ENCODE measurements at places on chromosomes 4 and X.
A peak's percentile ranks its signal among the peaks of the same experiment; 100 is the strongest.

DNA sequence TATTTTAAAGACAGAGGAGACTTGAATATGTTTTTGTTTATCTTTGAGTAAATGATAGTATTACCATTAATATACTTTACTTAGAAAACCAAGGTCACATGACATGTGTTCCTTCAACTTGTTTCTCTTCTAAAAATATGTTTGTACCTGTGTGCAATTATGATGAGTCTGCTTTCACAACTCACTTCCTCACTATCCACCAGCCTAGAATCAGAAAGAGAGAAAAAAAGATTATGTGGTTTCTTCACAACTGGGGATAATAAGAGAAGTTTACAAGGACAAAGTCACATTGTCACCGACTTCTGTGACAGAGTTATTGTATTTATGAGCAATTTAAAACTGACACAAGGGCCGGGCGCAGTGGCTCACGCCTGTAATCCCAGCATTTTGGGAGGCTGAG lies 1112.1 kb downstream of the RPA4 start:
- DNase-seq = no peak

DNA sequence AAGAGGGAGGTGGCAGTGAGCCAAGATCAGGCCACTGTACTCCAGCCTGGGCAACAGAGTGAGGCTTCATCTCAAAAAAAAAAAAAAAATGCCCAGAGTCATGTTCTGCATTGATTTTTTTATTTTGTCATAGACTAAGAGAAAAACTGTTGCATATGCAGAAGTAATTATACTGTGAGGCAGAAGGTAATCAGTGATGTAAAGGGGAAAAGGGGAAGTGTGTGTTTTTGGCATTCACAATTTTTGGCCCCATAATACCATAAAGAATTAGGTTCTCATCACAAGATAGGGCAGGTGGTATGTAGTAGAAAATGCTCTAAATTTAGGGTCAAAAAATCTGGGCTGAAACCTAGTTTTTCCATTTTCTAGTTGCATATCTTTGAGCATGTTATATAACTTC lies 47.3 kb upstream of the GAB1 start:
- DNase-seq = no peak

DNA sequence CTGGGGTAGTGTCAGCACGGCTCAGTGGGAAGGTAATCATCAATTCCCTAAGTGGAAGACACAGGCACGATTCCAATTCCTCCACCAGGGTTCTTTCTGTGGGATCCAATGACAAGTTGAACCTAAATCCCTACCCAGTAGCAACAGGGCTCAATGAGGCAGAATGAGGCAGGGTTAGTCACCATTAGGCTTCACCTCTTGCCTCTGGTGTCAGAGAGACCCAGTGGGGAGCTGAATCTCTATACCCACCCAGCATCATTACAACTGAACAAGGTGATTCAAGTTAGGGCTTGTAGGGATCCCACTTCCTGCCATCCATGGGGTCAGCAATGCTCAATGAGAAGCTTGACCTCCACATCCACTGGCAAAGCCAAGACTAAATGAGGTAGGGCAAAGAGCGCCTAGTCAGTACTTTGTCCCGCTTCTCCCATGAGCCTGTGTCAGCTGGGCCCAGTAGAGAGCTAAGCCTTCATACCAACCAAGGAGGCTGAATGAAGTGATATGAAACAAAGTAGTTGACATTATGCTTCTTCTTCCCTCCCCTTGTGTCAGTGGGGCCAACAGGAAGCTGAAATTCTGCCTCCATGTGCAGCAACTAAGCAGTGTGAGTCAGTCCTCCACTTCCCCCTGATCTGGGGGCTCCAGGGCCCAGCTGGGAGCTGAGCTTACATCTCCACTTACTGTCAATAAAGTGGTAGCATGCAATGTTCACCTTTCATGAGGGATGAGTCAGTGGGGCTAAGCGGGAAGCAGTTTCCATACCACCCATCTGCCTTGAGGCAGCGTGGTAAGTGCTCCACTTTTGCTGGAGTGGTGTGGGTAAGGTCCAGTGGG lies 36.4 kb upstream of the RBM41 start:
- no peak for DNase-seq

- DNase-seq = no peak
These were observed 18.8 kb upstream of the GTPBP6 start for GRCh38 chrX:337331-337831.

GRCh38 chr4:26809811-26810210 lies 50.8 kb upstream of the STIM2 start:
- no peak for DNase-seq

- DNase-seq = peak; percentile 78
These were observed 58.1 kb upstream of the BCOR start for GRCh38 chrX:40155589-40156469.

- no peak for DNase-seq
These were observed 10.5 kb downstream of the RBMX start for GRCh38 chrX:136870064-136870463.

GRCh38 chrX:107706309-107706708 lies 69.3 kb downstream of the TSC22D3 start:
- no peak for DNase-seq

DNA sequence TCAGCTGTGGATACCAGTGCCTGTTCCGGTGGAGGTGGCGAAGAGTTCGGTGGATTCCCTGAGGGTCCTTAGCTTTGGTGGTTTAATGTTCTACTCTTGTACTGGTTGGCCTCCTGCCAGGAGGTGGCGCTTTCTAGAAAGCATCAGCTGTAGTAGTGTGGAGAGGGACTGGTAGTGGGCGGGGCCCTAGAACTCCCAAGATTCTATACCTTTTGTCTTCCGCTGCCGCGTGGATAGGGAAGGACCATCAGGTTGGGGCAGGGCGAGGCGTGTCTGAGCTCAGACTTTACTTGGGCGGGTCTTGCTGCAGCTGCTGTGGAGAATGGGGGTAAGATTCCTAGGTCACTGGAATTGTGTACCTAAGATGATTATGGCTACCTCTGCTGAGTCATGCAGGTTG lies 390.3 kb downstream of the FAM47A start:
- peak; percentile 51 for DNase-seq

DNA sequence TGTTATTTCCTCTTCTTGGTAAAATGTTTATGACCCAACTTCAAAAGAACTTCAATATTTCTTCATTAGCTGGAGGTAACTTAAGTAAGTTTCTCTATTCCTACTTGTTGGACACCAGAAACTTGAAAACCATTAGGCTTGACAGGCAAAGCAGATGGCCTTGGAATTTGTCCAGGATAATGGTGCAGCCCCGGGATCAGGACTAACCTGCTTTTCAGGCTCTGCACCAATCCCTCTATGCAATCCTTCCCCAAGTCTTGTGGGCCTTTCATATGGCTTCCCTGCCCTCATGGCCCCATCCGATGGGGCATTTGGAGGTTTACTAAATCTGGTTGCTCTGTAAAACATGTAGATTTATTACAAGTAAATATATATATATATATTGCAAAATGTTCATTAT lies 68.5 kb downstream of the SPINK2 start:
- DNase-seq = no peak

DNA sequence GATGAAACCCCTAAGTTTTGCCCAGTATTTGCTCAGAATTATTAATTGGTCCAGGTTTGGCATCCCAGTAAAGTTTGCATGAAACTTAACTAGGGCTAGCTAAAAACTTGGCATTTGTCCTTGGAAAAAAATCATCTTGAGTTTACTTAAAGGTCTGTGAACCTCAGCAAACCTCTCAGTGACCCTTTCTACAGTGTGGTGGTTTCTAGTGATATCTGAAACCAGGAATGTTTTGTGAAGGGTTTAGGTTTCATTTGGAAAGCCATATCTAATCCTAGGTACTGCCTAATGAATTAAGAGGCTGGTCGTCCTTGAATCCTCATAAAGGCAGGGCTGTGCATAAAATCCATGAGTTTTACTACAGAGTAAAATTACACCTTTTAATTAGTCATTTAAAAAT lies 218.5 kb upstream of the ANKRD50 start:
- DNase-seq = no peak

GRCh38 chr4:133000012-133000411 lies 149.1 kb upstream of the PCDH10 start:
- no peak for DNase-seq

DNA sequence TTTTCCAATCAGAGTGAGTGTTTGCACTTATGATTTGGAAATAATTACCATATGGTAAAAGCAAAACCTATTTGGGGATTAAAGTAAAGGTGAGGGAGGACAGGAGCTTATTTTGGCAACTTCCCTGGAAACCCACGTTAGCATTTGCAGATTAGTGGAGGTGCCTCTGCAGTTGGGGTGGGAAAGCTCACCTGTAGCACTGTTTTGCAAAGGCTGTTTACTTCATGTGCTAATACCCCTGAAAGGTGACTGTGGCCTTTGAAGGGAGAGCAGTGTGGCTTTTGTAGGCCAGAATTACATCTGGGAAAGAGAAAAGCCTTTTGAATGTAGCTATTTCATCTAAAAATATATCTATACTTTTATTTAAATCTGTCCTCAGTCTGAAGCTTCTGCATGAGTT lies 9.4 kb downstream of the SUPT20HL1 start:
- DNase-seq = no peak

GRCh38 chrX:47587091-47587891 lies 5.1 kb downstream of the TIMP1 start:
- DNase-seq = peak; percentile 11

- no peak for DNase-seq
These were observed 10.5 kb downstream of the FGF5 start for GRCh38 chr4:80276931-80277330.

DNA sequence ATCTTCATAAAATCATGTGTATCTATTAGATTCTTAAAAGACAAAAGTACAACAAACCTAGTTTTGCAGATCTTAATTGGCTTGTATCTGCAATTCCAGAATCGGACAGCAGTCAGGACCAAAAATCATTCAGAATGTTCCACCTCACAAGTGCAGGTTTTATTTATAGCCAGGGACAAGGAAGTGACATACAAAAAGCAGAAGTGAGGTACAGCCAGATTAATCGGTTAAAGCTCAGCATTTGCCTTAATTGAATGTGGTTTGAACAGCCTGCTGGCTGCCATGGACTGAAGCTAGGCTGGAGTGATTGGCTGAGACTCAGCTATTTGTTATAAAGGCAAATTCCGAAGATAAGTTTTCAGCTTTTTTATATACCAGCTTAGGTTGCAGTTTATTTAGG lies 932.6 kb downstream of the C4orf33 start:
- no peak for DNase-seq

- DNase-seq = no peak
These were observed 63.7 kb upstream of the PDGFRA start for GRCh38 chr4:54165438-54165837.

DNA sequence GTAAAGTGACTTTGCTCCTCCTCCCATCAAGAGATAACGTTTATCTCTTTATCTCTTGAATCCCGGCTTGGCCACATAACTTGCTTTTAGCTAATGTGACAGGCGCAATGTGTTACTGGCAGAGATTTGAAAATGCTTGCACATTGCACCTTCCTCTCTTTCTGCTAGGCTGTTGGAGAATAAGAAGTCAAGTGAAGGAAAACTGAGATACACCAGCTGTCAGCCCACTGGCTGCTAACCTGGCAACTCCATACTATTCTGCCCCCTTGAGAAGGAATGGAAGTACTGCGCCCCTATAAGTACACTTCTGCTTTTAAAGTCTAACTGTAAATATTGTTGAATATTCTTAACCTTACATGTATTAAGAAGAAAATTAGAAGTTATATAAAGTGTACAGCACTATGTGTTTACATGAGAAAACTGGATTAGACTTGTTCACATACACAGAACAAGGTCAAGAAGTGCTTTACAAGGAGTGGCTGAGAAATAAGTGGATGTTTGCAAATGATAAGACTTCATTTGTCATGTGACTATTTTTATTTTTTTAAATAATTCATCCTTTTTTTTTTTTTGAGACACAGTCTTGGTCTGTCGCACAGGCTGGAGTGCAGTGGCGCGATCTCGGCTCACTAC lies 424.5 kb upstream of the CTSO start:
- DNase-seq = no peak

GRCh38 chrX:137482136-137482535 lies 83.8 kb upstream of the ZIC3 start:
- no peak for DNase-seq

- DNase-seq = peak; percentile 69
These were observed 62.2 kb upstream of the PRPS1 start for GRCh38 chrX:107565931-107566603.

GRCh38 chr4:36716874-36717273 lies 435.5 kb downstream of the DTHD1 start:
- DNase-seq = no peak

DNA sequence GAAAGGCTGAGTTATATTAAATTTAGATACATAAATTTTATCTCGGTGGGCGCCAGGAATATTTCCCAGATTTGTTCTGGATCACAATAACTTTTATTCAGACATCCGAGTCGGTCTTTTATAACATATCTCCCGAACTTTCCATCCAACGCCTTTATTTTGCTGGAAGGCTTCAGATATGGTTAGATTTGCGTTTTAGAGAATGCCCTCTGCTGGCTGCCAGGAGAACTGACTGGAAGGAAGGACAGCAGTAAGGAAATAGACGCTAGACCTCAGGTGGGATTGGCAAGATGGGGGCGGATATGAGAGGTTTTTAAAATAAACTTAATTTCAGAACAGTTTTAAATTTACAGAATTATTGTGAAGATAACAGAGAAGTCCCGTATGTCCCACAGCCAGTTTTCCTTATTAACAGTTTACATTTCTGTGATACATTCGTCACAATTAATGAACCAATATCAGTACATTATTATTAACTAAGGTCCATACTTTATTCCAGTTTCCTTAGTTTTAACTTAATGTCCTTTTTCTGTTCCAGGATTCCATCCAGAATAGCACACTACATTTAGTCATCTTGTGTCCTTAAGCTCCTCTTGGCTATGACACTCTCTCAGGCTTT lies 4.6 kb upstream of the KANTR start:
- no peak for DNase-seq

DNA sequence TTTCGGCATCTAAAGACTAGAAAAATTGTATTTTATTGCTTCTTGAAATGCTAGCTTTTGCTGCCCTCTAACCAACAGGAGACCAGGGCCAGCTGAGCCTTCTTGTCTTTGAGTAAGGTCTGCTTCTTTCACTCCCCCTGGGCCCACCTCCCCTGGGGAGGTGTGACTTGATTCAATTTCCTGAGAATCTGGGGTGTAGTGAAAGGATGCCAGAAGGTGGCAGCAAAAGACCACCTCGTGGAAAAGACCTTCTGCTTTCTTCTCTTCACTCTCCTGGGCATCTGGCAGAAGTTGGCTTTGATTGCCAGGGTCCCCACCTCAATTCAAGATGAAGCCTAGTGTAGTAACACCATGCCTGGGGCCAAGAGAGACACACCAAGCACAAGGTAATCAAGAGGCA lies 96.5 kb upstream of the MAOA start:
- peak; percentile 66 for DNase-seq

- no peak for DNase-seq
These were observed 313.2 kb downstream of the RAPGEF2 start for GRCh38 chr4:159416073-159416472.

DNA sequence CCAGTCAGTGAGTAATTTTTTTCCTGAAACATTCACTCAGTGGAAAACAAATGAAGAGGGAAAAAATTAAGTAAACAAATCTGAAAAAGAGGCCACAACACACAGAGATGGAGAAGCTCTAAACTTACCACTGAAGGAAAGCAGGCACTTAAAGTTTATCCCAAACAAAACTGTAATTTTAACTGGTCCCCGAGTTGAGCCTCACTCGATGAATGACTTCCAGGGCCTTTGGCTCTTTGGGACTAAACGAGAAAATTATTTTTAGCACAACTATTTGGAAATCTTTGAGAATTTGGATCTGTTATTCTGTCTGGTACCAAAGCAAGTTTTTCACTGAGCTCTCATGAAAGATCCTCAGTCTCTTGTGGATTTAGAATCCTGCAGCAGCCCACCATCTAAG lies at the start of gene C1QTNF7:
TSS of gene C1QTNF7 (plus strand) at position 333 of the 400 bp plus-strand sequence. CDS start 7,711 bp downstream, outside the sequence.
- no peak for DNase-seq

- peak; percentile 80 for DNase-seq
These were observed 11.6 kb downstream of the PDZD4 start for GRCh38 chrX:153818571-153819383.

GRCh38 chrX:154378799-154379568 lies at the start of gene EMD:
Gene EMD (plus strand): TSS chrX:154379295. CDS start chrX:154379485, 190 bp downstream.
- DNase-seq = peak; percentile 96
